Fibroblast of skin of scalp (primary cell): ENCODE measurements at places on chromosomes 7 and 10.

- peak; percentile 11 for DNase-seq
These were observed 147.1 kb downstream of the BUB3 start for GRCh38 chr10:123301077-123301857.

GRCh38 chr7:115038158-115038557, 116.3 kb downstream of the MDFIC start:
- DNase-seq = no peak

DNA sequence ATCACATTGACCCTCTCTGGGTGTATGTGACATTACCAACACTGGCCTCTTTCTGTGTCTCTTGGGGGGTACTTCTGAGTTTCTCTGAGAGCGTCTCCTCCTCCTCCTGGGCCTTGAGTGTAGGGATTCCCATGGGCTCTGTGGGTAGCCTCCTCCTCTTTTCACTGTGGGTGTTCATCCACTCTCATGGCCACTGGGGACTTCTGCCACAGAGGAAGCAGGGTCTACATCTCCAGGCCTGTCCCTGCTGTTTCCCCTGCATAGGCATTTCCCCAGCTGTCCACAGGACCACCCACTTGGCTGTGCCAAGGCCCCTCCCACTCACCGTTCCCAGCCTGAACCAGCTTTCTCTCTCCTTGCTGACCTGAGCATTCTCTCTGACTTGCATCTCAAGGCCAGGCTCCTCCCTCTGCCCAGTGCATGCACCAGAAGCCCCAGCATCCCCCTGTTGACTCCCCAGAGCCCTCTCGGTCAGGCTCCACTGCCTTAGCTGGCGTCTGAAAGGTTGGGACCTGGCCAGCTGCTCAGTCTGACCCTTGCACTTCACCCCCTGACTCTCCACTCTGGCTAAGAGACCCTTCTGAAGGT, 487.6 kb downstream of the GLRX3 start:
- DNase-seq = no peak

DNA sequence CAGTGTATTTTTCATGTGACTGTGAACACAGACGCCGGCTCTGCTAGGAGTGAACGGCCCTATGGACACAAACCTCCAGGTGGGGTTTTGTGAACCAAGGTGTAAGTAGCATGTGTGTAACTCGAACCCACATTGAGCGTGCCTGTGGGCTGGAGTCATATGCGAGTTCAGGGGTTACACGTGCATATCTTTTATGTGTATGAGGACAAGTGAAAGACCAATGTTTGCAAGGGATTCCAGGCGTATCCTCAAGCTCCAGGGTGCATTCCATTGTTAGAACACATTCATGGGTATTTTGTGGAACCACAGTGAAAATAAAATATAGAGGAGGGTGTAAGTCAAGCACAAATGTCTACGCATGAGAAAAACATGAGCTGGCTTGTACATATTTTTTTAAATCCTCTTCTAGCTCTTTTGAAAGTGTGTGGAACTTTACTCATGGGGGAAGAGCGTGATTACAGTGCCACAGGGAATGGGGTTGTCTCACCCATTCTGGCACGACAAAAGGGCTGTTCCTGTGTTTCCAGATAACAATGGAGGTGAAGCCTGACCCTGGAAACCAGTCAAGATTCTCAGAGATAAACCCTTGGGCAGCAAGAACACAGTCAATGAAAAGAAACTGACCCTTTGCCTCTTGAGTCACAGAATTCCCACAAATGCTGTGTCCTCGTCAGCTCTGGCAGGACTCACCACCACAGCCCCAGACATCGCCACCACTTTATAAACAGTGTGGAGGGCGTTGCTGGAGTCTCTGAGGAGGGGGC, 37.0 kb upstream of the GOT1 start:
- DNase-seq = no peak

DNA sequence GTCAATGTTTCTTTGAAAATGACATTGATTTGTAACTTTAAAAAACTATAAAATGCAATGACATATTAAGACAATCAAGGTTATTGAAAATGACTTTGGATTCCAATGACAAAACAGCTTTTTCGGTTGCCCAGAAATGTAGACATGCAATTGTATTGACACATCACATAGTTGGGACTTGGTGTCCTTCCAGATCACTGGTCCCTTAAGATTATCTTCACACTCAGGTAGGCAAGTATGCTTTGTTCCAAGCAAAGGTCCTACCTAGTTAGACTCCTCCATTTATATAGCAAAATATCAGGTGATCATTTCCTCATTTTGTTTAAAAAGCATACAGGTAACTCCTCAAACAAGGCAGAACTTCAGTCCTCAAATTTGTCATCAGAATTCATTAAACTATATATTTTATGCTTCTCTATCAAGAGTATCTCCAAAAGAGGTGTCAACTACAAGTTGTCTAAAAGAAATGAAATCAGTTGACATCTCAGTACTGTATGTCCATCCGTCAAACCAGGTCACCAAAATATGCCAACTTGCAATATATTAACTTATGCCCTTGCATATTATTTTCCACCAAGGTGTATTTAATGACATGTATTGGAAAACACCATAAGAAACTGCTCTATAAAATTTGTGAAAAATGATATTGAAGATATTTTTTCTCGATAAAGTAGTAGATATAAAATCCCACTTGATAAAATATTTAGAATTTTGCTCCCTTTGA, 64.6 kb downstream of the TSPAN12 start:
- DNase-seq = no peak

DNA sequence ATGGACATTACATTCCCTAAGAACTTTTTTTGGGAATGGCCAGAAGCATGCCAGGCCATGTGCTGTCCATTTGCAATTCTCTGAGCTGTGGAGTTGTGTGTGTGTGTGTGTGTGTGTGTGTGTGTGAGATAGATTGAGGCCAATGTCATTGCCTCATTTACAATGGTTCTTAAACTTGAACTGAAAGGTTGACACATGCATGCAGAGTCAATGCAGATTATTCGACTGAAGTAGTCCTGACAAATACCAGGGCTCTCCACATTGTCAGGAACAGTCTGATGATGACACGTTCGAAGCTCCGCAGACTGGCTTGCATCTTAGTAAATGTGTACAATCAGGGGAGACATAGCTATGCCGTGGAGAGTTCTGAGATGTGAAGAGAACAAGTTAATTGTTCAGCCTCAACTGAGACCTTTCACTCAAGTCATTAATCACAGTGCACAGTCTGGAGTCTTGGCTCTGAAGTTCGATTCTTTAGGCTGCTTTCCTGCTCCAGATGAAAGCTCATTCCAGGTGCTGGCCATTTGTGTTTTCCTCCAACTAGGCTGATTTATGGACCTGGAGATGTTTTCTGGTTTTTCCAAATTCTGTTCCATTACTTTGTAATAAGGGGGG, 921.9 kb downstream of the LRMDA start:
- no peak for DNase-seq

GRCh38 chr10:76869931-76870330, 767.7 kb downstream of the KCNMA1 start:
- DNase-seq = no peak

DNA sequence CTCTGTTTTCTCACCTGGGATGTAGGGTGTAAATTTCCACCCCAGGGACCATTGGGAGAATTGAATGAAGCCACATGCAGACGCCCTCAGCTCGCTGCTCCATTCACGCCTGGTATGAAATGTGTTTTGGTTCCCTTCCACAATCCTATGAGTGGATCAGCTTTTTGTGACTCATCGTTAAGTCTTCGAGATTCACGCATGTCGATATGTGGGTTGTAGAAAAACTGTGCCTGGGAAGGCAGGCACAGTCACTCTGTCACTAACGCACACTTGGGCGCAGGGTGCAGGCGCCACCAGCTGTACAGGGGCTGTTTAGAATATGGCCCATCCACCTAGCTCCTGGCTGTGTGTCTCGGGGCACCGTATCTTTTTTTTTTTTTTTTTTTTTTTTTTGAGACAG, 64.2 kb upstream of the SH2B2 start:
- peak; percentile 23 for DNase-seq

- no peak for DNase-seq
These were observed 13.8 kb downstream of the CYP3A5 start for GRCh38 chr7:99666013-99666395.

DNA sequence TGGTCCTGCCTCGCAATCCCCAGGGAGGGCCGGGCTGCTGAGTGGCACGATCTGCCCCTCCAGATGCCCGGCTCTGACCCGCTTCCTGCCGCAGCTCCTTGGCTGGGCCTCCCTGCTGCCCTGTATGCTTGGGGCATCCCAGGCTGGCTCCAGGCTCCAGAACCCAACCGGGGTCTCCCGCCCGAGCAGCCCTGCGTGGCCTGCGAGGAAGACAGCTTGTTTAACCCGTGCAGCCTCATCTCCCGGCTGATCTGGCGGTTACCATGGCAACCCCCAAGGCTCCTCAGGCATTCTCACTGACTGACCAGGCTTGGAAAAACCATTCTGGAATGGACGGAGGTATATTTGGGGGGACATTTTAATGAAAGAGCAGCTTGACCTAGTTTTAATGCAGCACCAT, 232.4 kb upstream of the MYO3A start:
- DNase-seq = no peak

GRCh38 chr7:47035522-47035921, 546.4 kb downstream of the TNS3 start:
- no peak for DNase-seq

GRCh38 chr7:121437470-121437869, 41.4 kb upstream of the FAM3C start:
- no peak for DNase-seq

GRCh38 chr10:19815731-19816410, 361 bp upstream of the PLXDC2 start:
- no peak for DNase-seq

DNA sequence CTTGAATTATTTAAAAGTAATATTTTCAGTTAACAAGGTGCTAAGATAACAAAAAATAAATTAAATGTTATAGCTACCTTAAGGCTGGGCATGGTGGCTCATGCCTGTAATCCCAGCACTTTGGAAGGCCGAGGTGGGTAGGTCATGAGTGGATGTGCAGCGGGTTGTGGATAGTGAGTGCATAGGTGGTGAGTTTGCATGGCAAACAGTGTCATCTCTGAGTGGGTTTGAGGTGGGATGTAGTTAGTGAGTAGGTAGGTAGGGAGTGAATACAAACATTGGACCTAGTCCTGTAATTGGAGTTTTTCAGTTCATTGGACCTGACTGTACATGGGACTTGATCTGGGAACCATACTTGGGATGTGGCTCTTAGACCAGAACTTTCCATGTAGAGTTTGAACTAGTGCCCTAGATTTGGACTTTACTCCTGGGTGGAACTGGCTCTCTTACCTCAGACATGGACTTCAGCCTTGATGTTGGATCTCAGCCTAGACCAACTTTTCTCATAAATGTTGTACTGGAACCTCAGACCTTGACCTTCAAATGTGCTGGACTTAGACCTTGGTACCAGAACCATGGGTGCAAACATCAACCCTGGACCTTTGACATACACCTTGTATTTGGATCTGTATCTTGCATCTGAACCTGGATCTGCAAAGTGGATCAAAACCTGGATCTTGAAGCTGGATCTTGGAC, 47.0 kb downstream of the SEC61G start:
- DNase-seq = no peak

DNA sequence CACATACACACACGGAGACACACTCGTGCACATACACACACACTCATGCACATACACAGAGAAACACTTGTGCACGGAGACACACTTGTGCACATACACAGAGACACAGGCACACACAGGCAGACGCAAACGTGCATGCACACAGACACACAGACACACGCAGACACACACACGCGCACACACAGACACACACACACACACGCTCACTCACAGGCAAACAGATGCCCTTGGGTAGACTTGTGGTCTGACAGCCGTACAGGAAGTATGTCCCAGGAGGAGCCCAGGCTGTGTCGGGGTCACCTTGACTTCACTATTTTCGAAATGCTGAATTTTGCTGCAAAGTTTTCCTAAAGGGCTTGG, 538.0 kb downstream of the DNAJB6 start:
- DNase-seq = no peak

DNA sequence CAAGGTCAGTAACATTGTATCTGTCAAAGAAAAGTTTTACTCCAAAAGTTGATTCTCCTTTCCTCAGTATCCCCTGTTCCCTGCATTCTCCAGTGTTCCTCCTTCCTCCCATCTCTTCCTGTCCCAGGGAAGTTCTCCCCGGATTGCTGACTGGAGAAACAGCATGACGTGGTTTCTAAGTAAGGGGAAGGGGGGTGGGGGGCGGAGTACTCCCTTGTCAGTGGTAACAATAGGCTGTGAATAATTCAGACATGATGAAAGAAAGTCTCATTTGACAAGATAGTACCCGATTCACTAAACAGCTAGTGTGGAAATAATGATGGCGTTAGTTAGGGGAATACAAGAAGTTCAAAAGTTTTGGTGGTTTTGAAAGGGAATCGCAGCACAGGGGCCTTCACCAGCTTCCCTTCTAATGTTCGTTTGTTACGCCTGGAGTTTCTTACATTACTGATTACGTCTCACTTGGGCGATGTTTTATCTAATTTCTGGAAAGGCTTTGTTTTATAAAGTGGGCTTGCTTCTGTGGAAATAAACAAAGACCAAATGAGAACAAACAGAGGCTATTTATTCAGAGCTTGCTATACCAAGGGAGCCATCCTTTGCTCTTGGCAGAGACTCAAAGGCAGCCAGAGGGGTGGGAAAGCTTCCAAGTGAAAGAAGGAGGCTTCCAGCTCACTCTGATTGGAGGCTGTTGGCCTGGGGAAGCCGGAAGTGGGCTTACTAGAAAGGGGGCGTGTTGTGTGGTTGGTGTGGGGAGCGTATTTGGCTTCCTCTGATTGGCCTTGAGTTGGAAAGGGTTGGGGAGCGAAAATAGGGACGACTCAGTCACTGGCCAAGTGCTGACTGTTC, 453.7 kb downstream of the SDK1 start:
- peak; percentile 71 for DNase-seq

GRCh38 chr7:84102213-84102612, 92.4 kb downstream of the SEMA3A start:
- peak; percentile 35 for DNase-seq
